ENCODE measurements at places on chromosomes 16 and 17.

GRCh38 chr16:58542291-58542690 lies 27.0 kb downstream of the SETD6 start:
- DNase-seq, result no peak

- DNase-seq, result no peak
These were observed 11.8 kb upstream of the STAC2 start for GRCh38 chr17:39237586-39237985.

DNA sequence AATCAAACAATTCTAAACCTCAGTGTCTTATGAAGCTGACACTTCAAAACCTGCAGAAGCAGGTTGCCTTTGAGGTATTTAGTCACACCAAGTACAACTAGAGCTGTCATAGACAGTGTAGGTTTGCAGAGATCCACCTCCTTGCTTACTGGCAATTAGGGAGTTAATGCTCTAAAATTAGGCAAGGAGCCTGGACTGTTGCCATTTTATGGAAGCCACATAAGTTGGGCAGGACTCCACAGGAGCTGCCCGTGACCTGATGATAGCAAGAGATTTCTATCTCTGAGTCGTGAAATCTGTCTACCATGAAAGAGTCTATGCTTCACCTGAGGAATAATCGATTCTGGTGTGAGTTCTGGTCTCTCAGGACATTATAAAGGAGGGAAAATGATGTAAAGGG lies 8.9 kb downstream of the EME1 start:
- no peak for DNase-seq

DNA sequence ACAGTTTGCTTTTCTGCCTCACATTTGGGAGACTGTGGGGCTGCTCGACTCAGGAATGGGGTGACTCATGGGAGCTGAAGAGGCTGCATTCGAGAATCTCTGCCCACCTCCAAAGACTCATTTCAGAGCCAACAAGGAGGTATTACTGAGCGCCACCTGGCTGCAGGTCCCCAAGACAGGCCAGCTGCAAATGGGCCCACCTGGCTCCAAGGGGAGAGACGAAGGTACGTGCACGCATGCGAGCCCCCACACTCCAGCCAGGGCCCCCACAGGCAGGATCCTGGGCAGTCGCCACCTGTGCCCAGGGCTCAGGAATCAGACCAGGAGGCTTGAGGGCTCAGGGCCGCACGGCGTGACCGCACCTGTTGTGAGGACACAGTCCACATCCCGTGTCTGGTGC lies 6.0 kb downstream of the HAGHL start:
- DNase-seq, result no peak

- no peak for DNase-seq
These were observed 432.0 kb downstream of the SLC39A11 start for GRCh38 chr17:72660274-72661115.

- no peak for DNase-seq
These were observed 38.6 kb upstream of the ZCCHC14 start for GRCh38 chr16:87531418-87531817.

Measured in stimulated activated naive CD4-positive, alpha-beta T cell treated with Interleukin-2 at 50 U/mL for 16 hours (primary cell).